Hepatocyte (in vitro differentiated cells): ENCODE measurements at places on chromosomes 12 and 14. TPM values are rescaled to one million over a fixed set of nuclear protein-coding genes. Genes with fewer than 3 reads are reported as not detected.
A peak's percentile ranks its signal among the peaks of the same experiment; 100 is the strongest.

The BRI3BP gene
- 14.1 and 14.6 TPM in 2 replicates for total RNA-seq

The SLC25A47 gene
- total RNA-seq = 1.6 and 1.8 TPM in 2 replicates

The PPFIA2 gene
- total RNA-seq = 1.2 and 7.9 TPM in 2 replicates

The SIRT4 gene
- total RNA-seq = 3.9 and 7.7 TPM in 2 replicates

The TESPA1 gene
- total RNA-seq = not detected in 2 replicates

The ADAM20 gene
- total RNA-seq = 0.08 and 0.30 TPM in 2 replicates

The PSMC6 gene
- total RNA-seq = 134 and 141 TPM in 2 replicates

DNA sequence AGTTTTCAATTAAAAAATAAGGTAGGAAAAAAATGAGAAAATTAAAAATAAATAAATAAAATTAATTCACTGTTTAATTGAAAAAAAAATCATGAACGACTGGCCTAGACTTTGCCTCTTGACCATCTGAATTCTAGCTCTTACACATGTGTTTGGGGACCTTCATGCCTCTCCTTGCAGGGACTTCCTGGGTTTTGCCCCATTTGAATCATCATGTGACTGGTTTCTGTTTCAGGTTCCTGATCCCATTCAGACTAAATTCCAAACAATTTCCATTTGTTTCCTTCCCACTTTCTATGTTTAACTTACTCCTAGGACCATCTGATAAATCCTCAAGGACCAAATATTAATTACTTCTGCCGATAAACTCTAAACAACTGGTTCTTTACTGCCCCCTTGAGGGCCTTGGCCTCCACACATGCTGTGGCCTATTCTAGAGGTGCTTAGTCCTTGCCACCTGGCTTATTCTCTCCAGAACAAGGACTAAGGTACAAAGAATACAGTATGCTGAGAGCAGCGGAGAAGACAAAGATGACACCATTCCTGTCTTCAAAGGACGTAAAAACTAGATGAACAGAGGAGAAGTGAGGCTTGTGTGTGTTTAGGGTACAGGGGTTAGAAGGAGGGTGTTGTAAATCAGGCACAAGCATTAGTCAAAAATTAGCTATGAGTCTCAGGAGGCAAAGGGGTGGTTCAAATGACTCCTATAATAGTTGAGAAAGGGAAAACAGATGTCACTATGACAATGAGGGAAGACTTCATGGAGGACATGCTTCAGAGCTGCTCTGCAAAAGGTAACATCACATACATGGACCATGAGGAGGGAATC is 125.8 kb upstream of the AVPR1A start:
- peak; percentile 74 for DNase-seq
- no peak overlapping the region for H3K4me3 ChIP-seq
- no peaks in the 10 kb centered on the region for H3K27me3 ChIP-seq
- no peaks in the 10 kb centered on the region for H3K4me1 ChIP-seq

GRCh38 chr14:54674046-54674741 is 107.3 kb downstream of the SAMD4A start:
- peak overlapping the region; percentile 49 for H3K27ac ChIP-seq
- no peaks in the 10 kb centered on the region for H3K27me3 ChIP-seq
- DNase-seq = no peak

GRCh38 chr12:71191509-71192196 is 33.9 kb upstream of the TSPAN8 start:
- H3K27ac ChIP-seq = no peak overlapping the region
- H3K36me3 ChIP-seq = no peaks in the 10 kb centered on the region
- no peak overlapping the region for H3K4me3 ChIP-seq
- DNase-seq = no peak
- H3K27me3 ChIP-seq = no peaks in the 10 kb centered on the region

DNA sequence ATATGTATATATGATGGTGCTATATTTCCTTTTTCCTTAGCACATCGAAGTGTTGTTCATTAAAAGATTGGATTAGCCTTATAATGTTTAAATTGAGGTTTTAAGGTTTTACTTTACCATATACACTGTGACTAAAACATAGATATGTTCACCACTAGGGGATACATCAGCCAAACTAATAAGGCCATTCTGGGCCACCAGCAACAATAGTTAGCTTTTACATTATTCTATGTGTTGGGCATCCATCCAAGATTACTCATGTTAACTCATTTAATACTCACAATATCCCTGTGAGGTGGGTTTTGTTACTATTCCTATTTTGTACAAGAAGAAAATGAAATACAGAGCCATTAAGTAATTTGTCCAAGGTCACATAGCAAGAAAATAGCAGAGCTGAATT is 202.6 kb upstream of the AVPR1A start:
- H3K4me3 ChIP-seq = no peak overlapping the region
- H3K27me3 ChIP-seq = no peaks in the 10 kb centered on the region
- H3K27ac ChIP-seq = no peak overlapping the region
- H3K4me1 ChIP-seq = no peaks in the 10 kb centered on the region
- H3K36me3 ChIP-seq = no peaks in the 10 kb centered on the region
- DNase-seq = no peak

- no peak overlapping the region for H3K4me3 ChIP-seq
- H3K27ac ChIP-seq = no peak overlapping the region
- no peaks in the 10 kb centered on the region for H3K27me3 ChIP-seq
- no peak for DNase-seq
- no peaks in the 10 kb centered on the region for H3K36me3 ChIP-seq
Observed at GRCh38 chr14:26113911-26114640, 483.8 kb downstream of the NOVA1 start.

GRCh38 chr14:96911499-96912149 is 114.4 kb downstream of the VRK1 start:
- DNase-seq = no peak
- H3K4me3 ChIP-seq = no peak overlapping the region
- no peaks in the 10 kb centered on the region for H3K4me1 ChIP-seq
- H3K27ac ChIP-seq = no peak overlapping the region
- no peaks in the 10 kb centered on the region for H3K36me3 ChIP-seq

DNA sequence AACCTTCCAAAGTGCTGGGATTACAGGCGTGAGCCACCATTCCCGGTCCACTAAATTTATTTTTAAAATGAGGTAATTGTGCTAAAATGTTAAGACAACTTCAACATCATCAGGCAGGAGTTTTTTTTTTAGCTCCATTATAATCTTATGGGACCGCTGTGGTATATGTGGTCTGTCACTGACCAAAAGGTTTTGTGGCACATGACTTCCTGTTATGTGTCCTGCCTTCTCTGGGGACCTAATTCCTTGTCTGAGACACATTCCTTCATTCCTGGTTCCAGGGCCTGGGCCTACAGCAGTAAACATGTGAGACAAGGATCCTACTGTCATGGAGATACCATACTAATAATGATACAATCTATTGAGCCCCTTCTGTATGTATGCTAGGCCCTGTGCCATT is 4.9 kb downstream of the TEX52 start:
- no peak overlapping the region for H3K4me3 ChIP-seq
- no peak overlapping the region for H3K27ac ChIP-seq
- no peaks in the 10 kb centered on the region for H3K36me3 ChIP-seq
- peaks cover 7% of the 10 kb centered on the region for H3K4me1 ChIP-seq

DNA sequence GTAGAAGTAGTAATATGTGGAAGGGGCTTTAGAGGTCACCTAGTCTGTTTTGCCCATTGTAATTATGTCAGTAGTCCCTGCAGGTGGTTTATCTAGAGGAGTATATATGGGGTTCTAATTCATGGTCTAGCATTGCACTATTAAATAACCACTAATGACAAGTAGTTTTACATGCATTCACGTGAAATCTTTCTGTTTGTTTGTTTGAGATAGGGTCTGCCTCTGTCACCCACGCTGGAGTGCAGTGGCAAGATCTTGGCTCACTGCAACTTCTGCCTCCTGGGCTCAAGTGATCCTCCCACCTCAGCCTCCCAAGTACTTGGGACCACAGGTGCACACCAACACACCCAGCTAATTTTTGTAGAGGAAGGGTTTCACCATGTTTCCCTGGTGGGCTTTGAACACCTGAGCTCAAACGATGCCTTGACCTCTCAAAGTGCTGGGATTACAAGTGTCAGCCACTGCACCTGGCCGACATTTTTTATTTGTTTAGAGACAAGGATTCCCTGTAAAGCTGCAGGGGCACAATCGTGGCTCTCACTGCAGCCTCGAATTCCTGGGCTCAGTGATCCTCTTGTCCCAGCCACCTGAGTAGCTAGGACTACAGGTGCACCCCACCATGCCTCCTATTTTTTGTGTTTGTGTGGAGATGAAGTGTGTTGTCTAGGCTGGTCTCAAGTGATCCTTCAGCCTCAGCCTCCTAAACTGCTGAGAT is 12.0 kb upstream of the PSEN1 start:
- H3K4me1 ChIP-seq = no peaks in the 10 kb centered on the region
- H3K27ac ChIP-seq = peak overlapping the region; percentile 16
- no peaks in the 10 kb centered on the region for H3K36me3 ChIP-seq
- no peaks in the 10 kb centered on the region for H3K27me3 ChIP-seq
- no peak overlapping the region for H3K4me3 ChIP-seq
- no peak for DNase-seq

GRCh38 chr14:74524076-74524811 is 30.7 kb downstream of the ISCA2 start:
- no peaks in the 10 kb centered on the region for H3K27me3 ChIP-seq
- no peak for DNase-seq
- no peak overlapping the region for H3K27ac ChIP-seq
- no peaks in the 10 kb centered on the region for H3K4me1 ChIP-seq
- H3K36me3 ChIP-seq = no peaks in the 10 kb centered on the region
- no peak overlapping the region for H3K4me3 ChIP-seq

- H3K4me1 ChIP-seq = no peaks in the 10 kb centered on the region
- H3K27ac ChIP-seq = no peak overlapping the region
Observed at GRCh38 chr12:111025792-111026430, 105.5 kb upstream of the MYL2 start.

DNA sequence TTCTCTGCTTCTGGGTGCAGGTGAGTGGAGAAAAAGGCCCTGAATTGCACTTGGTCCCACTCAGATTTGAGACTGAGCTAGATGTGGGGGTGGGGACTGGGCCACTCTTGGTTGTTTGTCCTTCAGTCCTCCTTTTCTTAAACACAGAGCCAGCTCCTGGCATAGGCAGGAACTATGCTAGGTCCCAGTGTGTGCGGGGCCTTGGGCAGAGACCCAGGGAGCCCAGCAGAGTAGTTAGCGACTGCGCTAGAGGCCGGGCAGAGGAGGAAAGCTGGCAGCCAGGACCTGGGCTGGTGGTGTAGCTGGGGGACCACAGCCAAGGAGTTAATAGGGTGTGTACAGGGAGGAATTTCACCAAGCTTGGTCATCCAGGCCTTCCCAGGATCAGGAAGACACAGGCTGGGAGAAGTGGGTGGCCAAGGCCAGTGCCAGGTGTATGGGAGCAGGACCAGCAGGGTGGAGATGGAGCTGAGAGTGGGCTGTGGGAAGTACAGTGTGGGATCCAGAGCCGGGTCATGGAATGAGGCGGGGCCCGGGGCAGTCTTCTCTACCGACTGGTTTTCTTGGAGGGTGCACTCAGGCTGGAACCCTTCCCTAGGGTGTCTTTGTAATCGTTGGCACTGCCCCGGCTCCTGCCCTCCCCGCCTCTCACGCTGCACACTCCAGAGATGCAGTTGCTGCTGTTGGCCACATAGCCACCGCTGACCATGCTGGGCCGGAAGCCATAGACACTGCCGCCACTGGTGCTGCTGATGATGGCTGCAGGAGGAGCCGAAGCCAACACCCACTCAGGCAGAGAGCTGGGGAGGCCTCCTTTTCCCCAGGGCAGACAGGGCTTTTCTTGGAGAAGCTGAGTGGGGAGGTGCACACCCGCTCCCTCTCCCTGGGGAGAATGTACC is 8.7 kb downstream of the KRT71 start:
- no peak for DNase-seq
- no peaks in the 10 kb centered on the region for H3K36me3 ChIP-seq
- no peak overlapping the region for H3K27ac ChIP-seq
- H3K4me3 ChIP-seq = no peak overlapping the region
- H3K27me3 ChIP-seq = no peaks in the 10 kb centered on the region

DNA sequence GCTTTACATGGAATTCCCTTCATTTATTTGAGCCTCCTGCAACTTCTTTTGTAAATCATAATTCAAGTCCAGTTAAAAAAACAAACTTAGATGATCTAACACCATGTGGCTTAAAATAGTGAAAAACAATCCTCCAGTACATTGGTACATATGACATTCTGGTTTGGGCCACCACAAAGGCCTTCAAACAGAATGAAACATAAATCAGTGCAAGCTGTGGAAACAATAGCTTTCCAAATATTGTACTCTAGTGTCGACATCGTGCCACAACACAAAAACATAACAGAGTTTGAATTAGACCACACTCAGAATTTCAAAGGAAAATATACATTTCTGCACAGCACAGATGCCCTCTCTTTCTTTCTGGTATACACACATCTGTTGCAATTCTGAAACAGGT is 751.3 kb downstream of the SLC6A15 start:
- no peaks in the 10 kb centered on the region for H3K27me3 ChIP-seq
- H3K27ac ChIP-seq = no peak overlapping the region
- DNase-seq = no peak
- H3K4me3 ChIP-seq = no peak overlapping the region
- no peaks in the 10 kb centered on the region for H3K36me3 ChIP-seq
- H3K4me1 ChIP-seq = no peaks in the 10 kb centered on the region

DNA sequence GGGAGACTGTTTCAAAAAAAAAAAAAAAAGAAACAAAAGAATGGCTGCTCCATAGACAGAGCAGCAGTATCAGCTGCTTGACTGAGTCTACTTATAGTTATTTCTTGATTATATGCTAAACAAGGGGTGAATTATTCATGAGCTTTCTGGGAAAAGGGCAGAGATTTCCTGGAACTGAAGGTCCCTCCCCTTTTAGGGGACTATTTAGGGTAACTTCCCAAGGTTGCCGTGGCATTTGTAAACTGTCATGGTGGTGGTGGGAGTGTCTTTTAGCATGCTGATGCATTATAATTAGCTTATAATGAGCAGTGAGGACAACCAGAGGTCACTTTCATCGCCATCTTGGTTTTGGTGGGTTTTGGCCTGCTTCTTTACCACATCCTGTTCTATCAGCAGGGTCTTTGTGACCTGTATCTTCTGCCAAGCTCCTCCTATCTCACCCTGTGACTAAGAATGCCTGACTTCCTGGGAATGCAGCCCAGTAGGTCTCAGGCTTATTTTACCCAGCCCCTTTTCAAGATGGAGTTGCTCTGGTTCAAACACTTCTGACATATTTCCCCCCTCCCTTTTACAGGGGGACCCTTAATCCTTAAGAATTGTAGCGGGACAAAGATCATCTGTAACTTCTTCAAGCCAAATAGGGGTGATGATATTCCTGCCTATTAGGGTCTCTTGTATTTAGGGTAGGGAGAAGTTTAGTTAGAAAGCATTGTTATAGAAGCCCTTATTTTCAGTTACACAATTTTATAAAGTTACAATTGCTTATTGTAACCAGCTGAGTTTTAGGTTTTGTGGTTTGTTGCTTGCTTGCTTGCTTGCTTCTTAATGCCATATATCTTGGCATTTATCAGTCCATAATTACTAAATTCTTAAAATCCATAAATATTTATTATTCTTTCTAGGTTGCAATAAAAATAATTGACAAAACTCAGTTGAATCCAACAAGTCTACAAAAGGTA is 42.5 kb downstream of the MARK3 start:
- no peak overlapping the region for H3K27ac ChIP-seq
- H3K36me3 ChIP-seq = no peaks in the 10 kb centered on the region
